ENCODE measurements at places on chromosomes 2 and 18.

GRCh38 chr2:185785156-185785555, 46.6 kb downstream of the FSIP2 start:
- DNase-seq = no peak

DNA sequence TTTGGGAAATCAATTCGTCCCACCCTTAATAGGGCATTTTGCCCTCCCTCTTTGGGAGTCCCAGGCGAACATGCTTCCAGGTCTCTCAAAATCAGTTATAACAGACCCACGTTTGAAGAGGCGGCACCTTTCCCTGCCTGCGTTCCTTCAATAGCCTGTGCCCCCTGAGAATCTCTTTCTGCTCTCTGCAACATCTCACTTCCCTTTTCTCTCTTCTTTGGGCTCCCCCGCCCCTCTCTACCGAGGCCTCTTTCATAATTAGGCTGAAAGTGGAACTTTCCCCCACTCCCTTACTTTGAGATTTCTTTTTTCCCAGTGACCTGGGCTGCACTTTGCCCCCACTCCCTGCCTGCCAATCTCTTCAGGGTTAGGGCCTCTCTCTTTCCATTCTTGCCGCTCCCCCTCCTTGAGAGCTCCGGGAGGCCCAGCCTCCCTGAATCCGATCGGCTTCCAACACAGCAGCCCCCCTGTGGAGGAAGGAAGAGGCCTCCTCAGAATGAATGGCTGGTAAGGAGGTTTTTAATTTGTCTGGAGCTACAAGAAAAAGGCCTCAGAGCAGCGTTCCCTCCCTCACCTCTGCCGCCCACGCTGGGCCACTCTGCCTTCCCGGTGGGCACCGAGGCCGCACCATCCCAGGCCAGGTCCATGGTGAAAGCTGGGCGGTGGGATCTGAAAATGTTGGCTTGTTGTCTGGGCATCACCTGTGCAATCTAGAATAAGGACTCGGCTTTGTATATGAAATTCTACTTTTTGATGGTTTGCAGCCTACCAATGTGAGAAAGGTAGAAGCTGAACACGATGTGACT, 162.6 kb upstream of the SIX3 start:
- DNase-seq = no peak

DNA sequence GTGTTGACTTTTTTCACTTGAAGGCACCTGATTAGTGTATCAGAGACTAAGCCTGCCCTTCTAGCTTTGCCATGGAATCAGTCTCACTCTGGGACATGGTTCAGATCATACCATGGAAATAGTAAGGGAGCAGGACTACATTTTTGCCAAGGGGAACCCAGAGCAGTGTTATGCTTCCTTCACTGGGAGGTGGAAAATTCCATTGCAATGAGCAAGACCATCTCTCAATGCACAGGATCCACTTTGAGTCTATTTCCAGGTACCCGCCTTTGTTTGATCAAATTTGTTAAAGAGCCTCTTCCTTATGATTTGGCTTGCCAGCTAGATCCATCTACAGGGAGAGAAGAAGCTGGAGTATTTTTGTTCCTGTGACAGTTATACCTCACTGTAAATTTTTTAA, 395.8 kb downstream of the MTX2 start:
- DNase-seq = no peak

- DNase-seq = peak; percentile 28
Observed at GRCh38 chr18:62877411-62878221, 162.3 kb downstream of the PHLPP1 start.

DNA sequence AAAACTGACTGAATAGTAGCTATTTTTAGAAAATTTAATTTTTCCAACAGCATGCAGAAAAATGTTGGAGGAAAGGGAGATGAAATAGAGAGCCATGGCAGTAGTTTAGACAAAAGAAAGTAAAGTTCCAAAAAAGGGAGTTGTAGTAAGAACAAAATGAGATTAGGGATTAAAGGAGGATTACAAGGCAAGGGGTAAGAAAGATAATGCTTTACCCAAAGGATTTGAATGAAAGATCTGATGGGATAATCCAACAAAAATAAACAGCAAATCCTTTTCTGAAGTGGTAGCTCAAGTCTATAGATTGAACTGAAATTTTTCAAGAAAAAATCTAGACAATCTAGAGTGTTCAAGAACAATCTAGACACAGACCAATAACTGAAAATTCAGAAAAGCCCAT, 644.3 kb upstream of the FSHR start:
- DNase-seq = no peak

DNA sequence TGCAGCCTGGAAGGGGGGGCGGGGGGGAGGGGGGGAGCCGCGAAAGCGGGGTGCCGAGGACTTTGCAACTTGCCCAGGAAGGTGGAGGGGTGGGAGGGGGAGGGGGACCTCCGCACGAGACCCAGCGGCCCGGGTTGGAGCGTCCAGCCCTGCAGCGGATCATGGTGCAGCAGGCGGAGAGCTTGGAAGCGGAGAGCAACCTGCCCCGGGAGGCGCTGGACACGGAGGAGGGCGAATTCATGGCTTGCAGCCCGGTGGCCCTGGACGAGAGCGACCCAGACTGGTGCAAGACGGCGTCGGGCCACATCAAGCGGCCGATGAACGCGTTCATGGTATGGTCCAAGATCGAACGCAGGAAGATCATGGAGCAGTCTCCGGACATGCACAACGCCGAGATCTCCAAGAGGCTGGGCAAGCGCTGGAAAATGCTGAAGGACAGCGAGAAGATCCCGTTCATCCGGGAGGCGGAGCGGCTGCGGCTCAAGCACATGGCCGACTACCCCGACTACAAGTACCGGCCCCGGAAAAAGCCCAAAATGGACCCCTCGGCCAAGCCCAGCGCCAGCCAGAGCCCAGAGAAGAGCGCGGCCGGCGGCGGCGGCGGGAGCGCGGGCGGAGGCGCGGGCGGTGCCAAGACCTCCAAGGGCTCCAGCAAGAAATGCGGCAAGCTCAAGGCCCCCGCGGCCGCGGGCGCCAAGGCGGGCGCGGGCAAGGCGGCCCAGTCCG, 540 bp downstream of the SOX11 start:
- DNase-seq = no peak

DNA sequence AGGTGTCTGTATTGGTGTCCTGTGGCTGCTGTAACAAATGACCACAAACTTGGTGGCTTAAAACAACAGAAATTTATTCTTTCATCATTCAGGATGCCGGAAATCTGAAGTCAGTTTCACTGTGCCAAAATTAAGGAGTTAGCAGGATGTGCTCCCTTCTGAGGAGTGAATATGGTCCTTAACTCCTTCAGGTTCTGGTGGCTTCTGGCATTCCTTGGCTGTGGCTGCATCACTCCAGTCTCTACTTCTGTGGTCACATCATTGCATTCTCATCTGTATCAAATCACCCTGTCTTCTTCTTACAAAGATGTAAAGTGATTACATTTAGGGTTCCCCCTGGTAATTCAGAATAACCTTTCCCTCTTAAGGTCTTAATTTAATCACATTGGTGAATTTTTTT, 12.6 kb downstream of the GPD2 start:
- no peak for DNase-seq

DNA sequence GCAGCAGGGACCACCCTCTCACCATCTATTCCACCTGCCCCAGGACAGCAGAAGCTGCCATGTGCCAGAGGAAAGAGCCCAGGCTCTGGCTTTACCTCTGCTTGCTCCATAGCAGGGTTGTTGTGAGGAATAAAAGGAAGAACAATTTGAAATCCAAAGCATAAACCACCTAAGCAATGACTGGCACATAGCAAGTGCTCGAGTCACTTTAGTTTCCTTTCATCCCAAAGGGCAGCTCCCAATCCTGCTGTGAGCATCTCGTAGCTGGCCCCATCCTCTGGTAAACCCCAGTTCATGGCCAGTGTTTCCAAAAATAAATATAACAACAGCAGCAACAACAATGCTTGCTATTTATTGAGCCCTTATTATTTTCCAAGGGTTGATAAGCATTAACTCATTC, 923.5 kb downstream of the EPHA4 start:
- no peak for DNase-seq
